ENCODE measurements at places on chromosomes 5 and 9.

GRCh38 chr9:97774673-97775072 lies 77.5 kb upstream of the XPA start:
- H3K27ac ChIP-seq = no peak overlapping the region
- no peaks in the 10 kb centered on the region for H3K36me3 ChIP-seq
- no peaks in the 10 kb centered on the region for H3K27me3 ChIP-seq

DNA sequence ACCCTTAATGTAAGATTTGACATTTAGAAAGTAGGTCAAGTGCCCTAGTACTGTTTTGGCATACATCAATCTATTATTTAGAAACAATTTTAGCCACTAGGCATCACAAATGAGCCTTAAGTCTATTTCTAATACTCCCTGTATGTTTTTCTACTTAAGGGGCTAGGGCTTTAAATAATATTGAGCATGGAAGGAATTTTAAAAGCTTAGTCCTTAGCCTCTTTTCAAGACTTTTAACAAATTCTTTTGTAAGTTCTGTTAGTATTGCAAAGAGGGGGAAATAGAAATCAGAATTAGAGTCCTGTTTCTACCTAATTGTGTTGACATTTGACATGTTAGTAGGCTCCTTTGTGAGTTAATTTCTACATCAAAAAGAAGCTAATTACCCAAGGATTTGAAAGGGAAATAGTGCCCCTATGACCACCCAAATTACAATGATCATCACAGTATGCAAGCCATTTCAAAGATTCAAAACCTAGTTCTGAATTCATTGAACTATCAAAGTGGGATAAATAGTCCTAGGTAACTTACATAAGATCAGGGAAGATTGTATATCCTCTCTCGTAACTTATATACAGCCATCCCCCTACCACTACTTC lies 647.8 kb upstream of the ACO1 start:
- H3K27ac ChIP-seq = no peak overlapping the region
- no peaks in the 10 kb centered on the region for H3K27me3 ChIP-seq

GRCh38 chr9:14849851-14850250 lies 60.4 kb downstream of the FREM1 start:
- H3K4me1 ChIP-seq = no peaks in the 10 kb centered on the region
- no peak overlapping the region for H3K27ac ChIP-seq
- no peak overlapping the region for H3K4me3 ChIP-seq
- no peaks in the 10 kb centered on the region for H3K36me3 ChIP-seq
- no peak for DNase-seq

DNA sequence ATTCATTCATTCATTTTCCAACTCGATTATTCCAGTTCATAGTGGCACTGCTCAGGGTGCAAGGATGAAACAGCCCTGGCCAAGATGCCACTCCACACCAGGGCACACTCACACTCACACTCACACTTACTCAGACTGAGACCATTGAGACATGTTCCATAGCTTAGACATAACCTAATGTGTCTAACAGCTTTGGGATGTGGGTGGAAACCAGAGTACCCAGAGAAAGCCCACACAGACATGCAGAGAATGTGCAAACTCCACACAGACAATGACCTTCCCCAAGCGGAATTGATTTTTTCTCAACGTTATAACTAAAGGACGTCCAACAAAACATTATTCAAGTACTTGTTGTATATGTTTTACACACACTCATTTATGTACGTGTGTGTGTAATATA lies 1363.5 kb downstream of the EFNA5 start:
- DNase-seq = no peak
- no peak overlapping the region for H3K27ac ChIP-seq
- H3K36me3 ChIP-seq = no peaks in the 10 kb centered on the region
- H3K27me3 ChIP-seq = no peaks in the 10 kb centered on the region

Measured in HCT116 (cell line).